Activated naive CD8-positive, alpha-beta T cell treated with anti-CD3 and anti-CD28 coated beads, Interleukin-2, amount 50 U/mL, for 16 hours (primary cell): ENCODE measurements at places on chromosomes 12 and 14.

GRCh38 chr12:48021485-48022179 lies 17.4 kb upstream of the COL2A1 start:
- no peak for DNase-seq

- DNase-seq = no peak
These were observed 20.6 kb upstream of the USP15 start for GRCh38 chr12:62239571-62239970.

- DNase-seq = no peak
These were observed 61.7 kb downstream of the PPP1R12A start for GRCh38 chr12:79873201-79873600.

- DNase-seq = no peak
These were observed 323.3 kb upstream of the RTL1 start for GRCh38 chr14:101226603-101227425.

DNA sequence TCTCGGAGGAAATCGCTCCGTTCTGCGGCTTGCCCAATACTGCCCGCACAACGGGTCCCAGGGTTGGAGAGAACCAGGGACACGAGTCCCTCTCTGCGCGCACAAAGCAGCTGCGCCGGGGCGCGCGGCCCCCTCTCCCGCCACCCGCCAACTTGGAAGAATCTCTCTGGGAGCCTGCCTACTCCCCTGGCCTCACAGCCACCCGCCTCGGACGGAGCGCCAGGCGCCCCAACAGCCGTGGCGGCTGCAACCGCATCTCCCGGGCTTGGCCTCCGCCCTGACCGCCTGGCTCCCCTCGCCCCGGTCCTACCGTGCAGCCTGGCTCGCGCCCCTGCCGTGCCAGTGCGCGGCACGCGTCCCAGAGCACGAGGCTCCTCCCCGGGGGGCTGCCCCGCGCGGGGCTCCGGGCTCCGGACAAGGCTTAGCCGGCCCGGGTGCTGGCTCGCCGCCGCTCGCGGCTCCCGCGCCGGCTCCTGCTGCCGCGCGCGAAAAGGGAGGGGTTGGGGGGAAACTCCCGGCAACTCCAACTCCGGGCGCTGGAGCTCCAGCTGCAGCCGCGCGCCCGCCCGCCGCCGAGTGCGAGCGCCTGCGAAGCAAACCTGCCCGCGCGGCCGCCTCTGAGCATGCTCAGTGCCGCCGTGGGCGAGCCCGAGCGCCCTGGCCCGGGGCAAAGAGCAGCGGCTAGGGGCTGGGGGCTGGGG lies at the start of gene STXBP6:
TSS of gene STXBP6 (minus strand) at position 580 of the 701 bp plus-strand sequence. CDS start 75,329 bp downstream, outside the sequence.
- no peak for DNase-seq

GRCh38 chr14:104240434-104241157 lies 102.2 kb downstream of the KIF26A start:
- no peak for DNase-seq
